SW480 (cell line): ENCODE measurements at places on chromosomes 4 and X.

- no peak for DNase-seq
Measured at GRCh38 chr4:109065006-109065405, 237.5 kb downstream of the COL25A1 start.

DNA sequence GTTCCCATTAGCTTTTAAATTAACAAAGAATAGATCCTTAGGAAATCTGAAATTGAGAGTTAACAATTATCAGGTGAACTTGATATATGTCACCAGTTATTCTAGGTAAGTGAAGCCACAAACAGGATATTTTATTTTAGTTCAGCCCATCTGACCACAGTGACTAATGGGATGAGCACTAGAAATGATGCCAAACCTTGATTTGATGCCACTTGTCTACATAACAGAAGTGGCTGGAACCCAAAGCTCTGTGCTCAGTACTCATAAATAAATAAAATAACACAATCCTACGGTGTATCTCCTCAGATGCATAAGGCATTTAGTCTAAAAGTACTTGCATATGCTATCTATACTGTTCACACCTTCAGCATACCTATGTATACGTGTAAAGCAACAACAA lies 12.2 kb downstream of the SLITRK4 start:
- DNase-seq: no peak

DNA sequence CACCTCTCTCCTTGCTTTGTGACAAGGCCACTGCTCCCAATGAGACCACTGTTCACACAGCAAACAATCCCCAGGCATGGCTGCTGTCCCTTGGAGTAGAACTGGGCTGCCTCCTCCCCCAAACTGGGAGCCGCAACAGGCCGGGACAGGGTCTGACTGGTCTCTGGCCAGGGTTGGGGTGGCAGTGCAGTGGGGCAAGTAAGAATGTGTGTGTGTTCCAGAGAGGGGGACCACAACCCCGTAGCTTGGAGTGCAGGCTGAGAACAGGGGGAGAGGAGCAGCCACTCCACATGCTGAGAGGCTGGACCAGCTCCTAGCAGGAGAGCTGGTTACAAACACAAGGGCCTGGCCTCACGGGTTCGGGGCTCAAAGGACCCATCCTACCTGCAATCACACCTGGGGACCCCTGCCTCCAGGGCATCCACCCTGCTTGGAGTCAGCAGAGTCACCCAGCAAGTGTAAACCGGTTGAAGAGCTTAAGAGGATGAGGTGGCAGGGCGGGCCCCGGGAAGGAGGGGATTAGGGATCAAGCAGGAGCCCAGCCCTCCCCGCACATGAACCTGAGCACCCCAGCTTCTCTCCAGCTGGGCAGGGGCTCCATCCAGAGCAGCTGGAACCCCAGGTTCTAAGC lies 3.8 kb upstream of the ZNF185 start:
- no peak for DNase-seq

DNA sequence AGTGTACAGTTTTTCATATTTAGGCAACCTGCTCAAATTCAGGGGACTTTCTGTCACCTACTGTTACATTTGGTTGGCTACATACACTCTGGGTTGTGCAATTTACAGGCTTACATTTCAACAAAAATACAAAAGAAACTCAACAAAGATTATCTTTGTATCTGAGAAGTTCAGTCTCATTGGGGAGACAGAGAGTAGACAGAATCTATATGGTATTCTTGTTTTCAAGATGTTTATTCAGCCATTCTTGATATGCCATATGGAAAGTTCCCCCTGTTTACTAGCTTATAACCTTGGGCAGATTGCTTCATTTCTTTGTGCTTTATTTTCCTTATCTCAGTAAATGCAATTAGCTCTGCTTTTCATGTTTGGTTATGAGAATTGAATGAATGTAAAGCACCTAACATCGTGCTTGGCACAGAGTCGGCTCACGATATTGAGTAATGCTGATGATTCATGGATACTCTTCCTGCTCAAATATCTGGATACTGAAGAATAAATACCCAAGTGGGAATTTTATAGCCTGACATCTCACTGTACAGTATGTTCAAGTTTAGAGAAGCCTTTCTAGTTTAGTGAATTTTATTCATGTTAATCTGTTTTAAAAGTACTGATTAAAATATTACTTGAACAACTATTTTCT lies 96.5 kb upstream of the PACRGL start:
- DNase-seq: no peak

GRCh38 chrX:137988470-137988869 lies 422.5 kb downstream of the ZIC3 start:
- no peak for DNase-seq

DNA sequence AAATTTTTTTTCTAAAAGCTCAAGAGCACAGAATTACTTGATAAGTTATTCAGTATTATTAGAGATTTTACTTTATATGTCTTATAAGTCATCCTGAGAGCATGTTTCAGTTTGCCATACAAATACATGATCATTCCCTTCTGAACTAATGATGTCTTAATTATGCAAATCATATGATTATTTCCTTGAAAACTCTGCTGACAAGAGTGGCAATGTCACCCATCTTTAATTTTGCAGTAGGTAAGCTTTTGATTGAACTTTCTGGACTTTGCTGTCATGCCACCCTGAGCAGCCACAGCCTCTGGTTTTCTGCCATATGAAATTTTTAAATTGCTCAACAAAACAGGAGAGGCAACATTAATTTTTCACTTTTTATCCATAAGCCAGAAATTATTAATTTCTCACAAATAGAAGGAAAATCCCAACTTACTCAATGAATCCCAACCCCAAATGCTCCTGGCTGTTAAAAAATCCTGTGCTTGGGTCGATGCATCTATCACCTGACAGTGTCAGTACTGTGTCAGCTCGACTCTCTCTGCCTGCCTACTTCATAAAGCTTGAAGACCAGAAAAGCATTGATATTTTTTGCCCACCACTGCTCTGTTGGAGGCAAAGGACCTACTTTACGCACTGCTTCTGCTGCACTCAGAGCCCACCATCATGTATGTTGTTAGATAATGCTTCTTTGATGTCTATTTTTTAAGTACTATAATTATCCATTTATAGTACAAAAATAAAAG lies 11.6 kb upstream of the HADH start:
- DNase-seq: no peak

GRCh38 chr4:153109296-153109849 lies 94.9 kb upstream of the TRIM2 start:
- DNase-seq: no peak

GRCh38 chrX:83512111-83512510 lies 4.0 kb downstream of the POU3F4 start:
- DNase-seq: no peak

DNA sequence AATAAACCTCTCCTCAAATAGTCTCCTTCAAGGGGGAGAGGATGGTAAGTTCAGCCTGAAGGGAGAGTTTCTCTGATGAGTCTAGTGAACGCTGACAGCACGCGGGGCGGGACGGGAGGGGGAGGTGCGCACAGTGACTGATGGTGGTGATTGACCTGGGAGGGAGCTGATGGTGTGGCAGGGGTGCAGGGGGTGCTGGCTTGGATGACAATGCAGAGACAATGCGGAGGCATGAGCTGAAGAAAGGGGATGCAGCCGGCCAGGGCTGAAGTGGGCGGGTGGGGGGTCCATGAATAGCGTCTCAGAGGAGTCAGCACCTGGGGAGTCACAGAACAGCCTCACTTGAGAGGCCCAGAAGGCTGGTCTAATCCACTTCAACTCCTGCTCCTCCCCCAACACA lies 142.5 kb upstream of the PJA1 start:
- no peak for DNase-seq

- no peak for DNase-seq
Measured at GRCh38 chr4:169124661-169125060, 114.6 kb upstream of the CBR4 start.

DNA sequence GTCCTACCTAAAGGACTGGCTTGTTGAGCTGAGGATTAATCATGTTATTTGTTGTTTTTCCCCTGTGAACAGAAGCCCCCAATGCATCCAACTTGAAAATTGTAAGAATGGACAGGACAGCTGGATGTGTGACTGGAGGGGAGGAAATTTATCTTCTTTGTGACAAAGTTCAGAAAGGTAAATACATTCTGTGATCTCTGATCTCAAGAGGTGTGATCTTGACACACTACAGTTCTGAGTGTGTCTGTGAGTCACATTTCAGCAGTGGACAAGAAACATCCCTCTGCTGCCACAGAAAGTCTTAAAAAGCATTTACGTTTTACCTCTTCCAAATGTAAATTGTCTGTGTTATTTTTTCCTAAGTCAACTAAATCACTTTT lies 79.3 kb downstream of the NFKB1 start:
- no peak for DNase-seq

DNA sequence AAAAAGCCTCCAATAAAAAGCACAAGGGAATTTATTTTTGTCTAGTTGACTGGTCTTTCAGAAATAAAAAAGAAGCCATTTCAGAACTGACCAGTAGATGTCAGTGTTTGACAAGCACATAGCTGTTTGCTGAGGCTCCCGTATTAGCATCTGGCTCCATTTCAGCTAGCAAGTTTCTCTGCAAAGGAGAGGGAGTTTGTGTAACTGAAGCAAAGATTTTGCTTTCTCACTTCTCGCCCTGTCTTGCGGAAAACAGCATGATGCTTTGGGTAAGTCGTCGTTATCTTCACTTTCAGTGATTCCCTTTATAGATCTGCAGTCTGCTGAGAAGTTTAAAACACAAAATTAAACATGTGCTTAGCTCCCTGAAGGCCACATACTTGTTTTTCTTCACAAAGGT lies 85.5 kb downstream of the CT47B1 start:
- peak; percentile 62 for DNase-seq

DNA sequence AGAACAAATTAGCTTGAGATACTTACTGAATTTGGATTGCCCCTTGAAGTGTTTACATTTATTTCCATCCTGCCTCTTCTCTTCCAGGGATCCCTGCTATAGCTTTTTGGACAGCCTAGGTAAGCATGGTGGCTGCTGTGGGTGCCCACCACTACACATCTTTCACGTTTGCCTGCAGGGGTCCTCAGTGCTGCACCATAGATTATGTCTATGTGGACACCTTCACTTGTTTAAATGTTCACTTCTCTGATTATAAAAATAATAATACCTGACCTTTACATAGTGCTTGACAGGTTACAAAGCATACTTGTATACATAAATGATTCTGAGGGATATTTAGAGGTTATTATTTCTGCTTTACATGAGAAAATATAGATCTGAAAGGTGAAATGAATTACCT lies 67.9 kb upstream of the SLC4A4 start:
- DNase-seq: peak; percentile 2

GRCh38 chrX:31464306-31464915 lies 392.6 kb upstream of the FTHL17 start:
- no peak for DNase-seq

DNA sequence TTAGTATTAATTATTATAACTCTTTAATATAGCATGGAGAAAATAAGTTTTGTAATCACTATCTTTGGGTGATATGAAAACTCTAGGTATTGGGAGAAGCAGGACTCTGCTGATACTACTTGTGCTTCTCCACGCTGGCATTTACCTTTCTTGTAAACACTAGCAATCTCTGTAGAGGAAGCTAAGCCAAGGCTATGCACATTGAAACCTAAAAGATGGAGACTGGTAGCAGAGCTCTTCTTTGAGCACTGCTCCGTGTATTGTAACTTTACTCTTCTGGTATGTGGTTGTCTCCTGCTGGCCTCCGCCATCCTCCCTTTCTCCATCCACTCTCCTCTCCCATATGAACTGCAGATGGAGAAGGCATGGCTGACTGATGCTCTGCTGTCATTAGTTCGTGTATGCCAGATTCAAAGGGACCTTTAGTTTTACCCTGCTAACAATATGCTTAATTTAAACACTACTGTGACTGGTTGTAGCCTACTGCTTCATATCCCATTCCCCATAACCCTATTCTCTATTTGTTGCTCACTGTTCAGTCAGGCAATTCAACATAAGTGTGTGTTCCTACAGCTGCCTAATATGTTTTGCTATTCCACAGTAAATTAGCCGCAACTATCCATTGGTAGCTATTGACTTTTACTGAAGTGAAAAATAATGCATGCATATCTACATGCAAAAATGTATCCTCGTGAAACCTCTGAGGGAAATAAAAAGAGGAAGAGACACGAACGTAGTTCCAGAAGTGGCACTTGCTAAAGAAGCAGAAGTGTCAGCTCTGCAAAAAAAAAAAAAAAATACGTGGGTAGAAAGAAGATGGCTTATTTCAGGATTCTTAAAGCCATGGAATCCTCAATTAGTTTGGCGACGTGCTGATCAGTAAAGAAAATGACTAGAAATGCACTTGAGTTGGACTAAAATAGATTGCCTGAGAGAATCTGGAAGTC lies 55.6 kb upstream of the CCSER1 start:
- no peak for DNase-seq

GRCh38 chr4:43680421-43680820 lies 768.2 kb downstream of the KCTD8 start:
- no peak for DNase-seq

- DNase-seq: no peak
Measured at GRCh38 chr4:94678896-94679295, 78.9 kb upstream of the BMPR1B start.
